ENCODE measurements at places on chromosomes 5 and 9.

DNA sequence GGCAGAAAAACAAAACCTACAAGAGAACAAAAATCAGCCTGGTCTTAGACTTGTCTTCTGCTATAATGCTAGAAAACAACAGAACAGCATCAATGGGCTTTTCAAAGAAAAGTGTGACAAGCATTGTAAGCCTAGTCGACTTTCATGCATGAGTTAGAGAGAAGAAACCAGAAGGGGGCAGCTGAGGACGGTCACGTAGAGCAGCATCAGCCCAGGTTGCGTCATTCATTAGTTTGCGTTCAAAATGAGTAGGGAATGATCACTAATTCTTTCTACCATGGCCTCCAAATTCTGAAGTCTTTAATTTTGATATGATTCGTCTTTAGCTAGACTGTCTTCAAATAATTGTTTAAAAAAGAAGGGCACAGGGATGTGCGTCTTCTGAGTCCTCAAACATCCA, 4.7 kb upstream of the ISCA1 start:
- peak; percentile 21 for DNase-seq

DNA sequence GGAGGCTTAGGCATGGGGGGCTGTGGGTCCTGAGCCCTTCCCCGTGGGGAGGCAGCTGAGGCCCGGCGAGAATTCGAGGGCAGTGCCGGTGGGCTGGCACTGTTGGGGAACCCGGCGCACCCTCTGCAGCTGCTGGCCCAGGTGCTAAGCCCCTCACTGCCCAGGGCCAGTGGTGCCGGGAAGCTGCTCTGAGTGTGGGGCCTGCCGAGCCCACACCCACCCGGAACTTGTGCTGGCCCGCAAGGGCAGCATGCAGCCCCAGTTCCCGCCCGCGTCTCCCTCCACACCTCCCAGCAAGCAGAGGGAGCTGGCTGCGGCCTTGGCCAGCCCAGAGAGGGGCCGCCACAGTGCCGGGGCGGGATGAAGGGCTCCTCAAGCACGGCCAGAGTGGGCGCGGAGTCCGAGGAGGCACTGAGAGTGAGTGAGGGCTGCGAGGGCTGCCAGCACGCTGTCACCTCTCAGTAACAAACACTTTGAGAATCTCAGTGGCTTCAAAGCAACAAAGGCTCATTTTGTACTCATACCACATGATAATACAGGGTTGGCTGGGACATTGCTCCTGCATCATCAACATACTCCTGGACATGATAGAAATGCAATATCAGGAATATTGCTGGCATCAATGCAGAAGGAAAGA, 265.7 kb upstream of the ANKRD55 start:
- DNase-seq = no peak

- DNase-seq = no peak
These were observed 110.4 kb downstream of the TRPM6 start for GRCh38 chr9:74777136-74777879.

GRCh38 chr5:65086234-65086890, 317.6 kb downstream of the CWC27 start:
- no peak for DNase-seq

DNA sequence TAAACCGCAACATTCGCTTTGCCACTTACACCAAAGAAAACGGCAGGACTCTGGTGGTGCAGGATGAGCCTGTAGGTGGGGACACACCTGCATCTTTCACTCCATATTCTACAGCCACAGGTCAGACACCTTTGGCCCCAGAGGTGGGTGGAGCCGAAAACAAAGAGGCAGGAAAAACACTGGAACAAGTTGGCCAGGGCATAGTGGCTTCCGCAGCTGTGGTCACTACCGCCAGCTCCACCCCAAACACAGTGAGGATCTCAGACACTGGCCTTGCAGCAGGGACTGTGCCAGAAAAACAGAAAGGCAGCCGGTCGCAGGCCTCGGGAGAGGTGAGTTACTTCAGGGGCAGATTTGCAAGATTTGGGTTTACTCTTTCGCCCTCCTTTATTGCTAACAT, 33.8 kb downstream of the KDM3B start:
- no peak for DNase-seq

- DNase-seq = no peak
These were observed at the start of gene BRINP1 for GRCh38 chr9:119368681-119369581. Gene BRINP1, minus strand, starts transcription at chr9:119369435. Its CDS starts 56,080 bp downstream, at chr9:119313355.

DNA sequence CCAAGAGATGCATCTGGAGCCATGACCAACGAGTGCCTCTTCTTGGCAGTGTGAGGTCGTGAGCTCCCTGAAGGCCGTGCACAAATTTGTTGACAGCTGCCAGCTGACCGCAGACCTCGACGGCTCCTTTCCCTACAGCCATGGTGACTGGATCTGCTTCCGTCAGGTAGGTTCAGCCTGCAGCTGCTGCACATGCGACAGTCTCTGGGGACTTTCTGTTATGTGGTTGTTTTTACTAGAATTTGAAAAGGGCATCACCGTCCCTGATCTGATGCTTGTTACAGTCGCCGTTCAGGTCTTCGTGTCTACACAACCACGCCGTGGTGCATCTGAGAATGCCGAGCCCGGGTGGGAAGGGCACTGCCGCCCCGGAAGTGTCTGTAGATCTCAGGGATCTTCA, 36.5 kb upstream of the LRRC14B start:
- DNase-seq = no peak

- DNase-seq = no peak
These were observed 21.0 kb downstream of the C1QTNF2 start for GRCh38 chr5:160349249-160349934.

- DNase-seq = no peak
These were observed 3.5 kb downstream of the RALGDS start for GRCh38 chr9:133117271-133118178.

DNA sequence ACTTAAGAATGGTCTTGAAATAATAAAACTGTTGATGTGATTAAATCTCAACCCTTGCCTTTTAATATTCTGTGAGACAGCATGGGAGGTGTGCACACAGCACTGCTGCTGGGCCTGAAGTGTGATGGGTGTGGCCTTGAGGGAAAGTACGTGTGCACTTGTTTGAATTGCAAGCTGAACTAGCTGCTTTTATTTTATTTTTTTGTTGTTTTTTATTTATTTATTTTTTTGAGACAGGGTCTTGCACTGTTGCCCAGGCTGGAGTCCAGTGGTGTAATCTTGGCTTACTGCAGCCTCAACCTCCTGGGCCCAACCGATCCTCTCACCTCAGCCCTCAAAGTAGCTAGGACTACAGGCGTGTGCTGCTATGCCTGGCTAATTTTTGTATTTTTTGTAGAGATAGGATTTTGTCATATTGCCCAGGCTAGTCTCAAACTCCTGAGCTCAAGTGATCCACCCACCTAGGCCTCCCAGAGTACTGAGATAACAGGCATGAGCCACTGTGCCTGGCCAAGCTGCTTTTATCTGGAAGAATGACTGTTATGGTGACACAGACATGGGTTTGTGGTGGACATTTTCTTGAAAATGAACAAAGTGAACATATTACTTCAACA, 58.9 kb downstream of the GPR107 start:
- DNase-seq = no peak

DNA sequence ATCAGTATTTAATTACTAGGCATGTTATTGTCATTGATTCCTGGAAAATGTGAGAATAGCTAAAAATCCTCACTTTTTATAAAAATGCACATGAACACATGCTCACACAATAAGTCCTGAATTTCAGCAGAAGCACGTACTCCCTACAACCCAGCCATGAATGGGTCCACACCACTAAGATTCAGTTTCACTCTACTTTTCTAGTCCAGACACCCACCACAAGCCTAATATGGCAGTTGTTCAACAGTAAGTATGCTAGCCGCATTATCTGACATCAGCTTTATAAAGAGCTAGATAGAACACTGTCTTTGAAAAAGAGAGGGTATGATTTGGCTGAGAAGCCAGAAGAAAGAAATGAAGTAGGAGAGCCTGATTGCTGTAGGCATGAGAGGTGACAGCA, 639.3 kb downstream of the BRINP1 start:
- no peak for DNase-seq

DNA sequence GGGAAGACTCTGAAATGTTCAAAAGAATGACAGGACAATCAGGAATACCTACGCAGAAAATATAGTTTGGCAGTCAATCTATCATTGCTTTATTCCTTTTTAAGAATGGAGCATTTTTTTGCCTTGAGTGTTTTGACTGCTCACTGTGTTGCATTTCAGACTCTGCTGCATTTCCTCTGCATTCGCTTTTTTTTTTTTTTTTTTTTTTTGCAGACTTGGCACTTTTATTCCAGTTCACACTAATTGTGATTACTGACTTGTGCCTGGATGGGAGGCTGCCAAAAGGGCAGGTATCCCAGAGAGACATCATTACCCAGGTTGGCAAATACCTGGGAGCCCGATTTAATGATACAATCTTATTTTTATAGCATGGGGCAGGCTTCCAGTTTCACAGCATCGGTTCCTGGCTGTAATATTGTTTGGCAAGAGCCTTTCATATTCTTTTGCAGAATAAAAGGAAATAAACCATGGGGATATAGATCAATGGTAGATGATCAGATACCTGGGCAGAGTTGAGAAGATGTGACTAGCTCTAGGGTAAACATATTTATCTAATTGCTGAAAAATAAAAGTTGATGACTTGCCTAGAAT, 1132.6 kb downstream of the MAT2B start:
- DNase-seq = no peak

GRCh38 chr5:133723126-133723525, 110.8 kb upstream of the FSTL4 start:
- DNase-seq = no peak

GRCh38 chr5:164741376-164741775, 1236.0 kb downstream of the MAT2B start:
- DNase-seq = no peak

DNA sequence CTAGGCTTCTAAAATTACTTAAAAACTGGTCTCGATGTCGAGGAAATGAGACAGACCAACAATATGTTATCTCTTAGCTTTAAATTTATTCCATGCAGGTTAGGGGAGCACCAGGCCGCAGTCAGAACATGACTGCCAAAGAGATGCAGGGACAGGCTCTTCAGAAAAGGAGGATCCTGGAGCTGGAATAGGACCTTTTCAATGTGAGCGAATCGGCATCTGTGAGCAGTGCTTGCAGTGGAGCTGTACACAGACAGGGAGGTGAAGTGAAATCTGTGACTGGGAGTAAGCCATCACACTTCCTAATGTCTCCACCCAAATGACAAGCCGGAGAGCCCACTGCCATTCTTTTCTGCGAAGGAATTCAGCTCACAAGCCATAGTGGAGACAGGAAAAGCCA, 78.2 kb downstream of the EFNA5 start:
- no peak for DNase-seq

- no peak for DNase-seq
These were observed 223.5 kb upstream of the TNC start for GRCh38 chr9:115341426-115341825.

GRCh38 chr9:36424289-36425055, 24.4 kb upstream of the RNF38 start:
- DNase-seq = no peak

GRCh38 chr5:91706785-91707520, 323.8 kb upstream of the ARRDC3 start:
- no peak for DNase-seq

DNA sequence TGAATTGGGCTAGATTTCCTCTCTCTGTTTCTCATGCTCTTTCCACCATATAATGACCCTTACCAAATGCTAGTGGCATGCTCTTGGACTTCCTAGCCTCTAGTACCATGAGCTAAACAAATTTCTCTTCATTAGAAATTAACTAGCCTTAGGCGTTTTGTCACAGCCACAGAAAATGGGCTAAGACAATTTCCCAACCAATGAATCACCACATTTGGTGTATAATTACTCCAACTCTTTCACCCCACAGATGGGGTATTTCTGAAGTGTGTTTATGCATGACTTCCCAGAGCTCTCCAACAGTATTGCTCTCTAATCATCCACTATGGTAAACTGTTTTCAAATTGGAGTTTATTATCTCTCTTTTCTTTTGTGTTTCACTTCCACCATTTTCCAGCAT, 1041.1 kb upstream of the COX7C start:
- peak; percentile 40 for DNase-seq

- no peak for DNase-seq
These were observed 25.9 kb downstream of the CCDC171 start for GRCh38 chr9:15578714-15579113.

GRCh38 chr5:34748431-34748830, 90.5 kb upstream of the TTC23L start:
- no peak for DNase-seq

DNA sequence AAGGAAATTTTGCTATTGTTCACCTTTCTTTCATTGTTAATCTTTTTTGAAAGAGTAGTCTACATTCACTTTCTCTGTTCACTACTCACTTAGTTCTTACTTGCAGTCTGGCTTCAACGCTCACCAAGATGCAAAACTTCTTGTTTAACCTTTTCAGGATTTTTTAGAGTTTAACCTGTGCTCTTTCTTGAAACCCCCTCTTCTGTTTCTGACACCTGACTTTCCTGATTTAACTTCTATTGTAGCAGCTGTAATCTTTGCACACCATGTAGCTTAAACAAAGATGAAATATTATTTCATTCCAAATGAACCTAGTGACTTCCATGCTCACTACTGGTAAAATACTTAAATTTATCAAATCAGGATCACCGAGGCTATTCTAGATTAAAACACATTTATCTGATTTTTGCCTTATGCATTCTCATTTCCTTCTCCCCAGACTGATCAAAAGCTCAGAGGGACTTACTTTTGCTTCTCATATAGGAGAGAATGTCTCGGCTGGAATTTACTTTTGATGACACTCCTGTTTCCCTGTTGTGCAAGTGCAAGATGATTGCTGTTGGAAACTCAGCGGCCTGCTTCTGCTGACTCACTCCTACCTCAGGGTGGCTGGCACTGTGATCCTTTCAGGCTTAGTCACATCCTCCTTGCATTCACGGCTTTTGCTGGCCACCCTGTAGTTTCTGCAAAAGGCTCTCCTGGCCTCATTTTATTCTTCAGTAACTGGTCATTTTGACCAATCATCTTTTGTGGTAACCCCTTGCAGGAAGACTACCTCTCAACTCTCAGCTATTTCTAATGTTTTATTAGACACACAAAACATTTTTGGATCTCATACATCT, 109.3 kb upstream of the IFNE start:
- no peak for DNase-seq

GRCh38 chr5:114644576-114644975, 282.7 kb downstream of the KCNN2 start:
- no peak for DNase-seq

GRCh38 chr5:170579601-170580000, 75.8 kb downstream of the KCNIP1 start:
- no peak for DNase-seq

- DNase-seq = no peak
These were observed 19.5 kb downstream of the CD74 start for GRCh38 chr5:150393096-150393645.

DNA sequence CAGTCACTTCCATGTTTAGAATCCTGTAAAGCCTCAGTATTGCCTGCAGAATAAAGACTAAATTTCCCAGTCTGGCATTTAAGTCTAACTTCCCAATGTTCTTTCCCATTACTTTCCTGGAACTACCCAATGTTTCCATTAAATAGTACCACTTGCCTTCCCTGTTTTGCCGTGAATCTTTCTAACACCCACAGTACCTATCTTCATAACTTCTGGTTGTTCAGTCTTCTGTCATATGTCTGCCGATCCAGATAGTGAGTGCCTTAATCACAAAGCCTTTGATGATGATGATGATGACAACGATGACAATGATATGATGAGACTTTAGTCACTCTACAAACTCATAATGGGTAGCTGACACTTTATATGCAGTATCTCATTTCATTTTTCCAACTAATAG, 6.6 kb upstream of the HEMGN start:
- no peak for DNase-seq
